CMK (cell line): ENCODE measurements at places on chromosomes 4 and X.

DNA sequence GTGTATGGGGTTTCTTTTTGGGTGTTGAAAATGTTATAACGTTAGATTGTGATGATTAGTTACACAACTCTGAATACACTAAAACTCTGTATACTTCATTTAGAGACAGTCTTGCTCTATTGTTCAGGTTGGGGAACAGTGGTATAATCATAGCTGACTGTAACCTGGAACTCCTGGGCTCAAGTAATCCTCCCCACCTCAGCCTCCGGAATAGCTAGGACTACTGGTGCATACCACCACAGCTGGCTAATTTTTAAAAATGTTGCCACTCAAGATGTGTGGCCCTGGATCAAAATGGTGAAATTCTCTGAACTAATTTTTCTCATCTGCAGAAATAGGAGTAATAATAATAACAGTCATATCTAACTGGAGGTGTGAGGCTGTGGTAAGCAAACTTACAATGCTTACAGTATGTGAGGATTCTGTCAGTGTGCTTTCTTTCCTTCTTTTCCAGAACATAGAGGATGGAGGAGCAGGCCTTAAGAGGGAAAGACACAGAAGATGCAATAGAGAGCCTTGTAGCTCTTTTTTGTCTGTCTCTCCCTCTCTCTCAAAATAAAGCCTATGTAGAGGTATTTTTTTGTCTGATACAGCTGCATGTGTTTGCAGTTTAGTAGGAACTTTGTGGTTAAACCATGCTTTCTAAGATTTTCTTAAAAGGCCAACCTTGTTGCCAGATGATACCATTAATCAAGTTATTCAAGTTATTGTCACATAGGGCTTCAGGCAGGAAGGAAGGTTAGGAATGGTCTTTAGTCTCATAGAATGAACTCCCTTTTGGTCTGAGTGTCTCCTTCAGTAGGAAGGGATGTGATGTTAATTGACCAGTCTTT is 7.5 kb downstream of the ADD1 start:
- no peak for DNase-seq

DNA sequence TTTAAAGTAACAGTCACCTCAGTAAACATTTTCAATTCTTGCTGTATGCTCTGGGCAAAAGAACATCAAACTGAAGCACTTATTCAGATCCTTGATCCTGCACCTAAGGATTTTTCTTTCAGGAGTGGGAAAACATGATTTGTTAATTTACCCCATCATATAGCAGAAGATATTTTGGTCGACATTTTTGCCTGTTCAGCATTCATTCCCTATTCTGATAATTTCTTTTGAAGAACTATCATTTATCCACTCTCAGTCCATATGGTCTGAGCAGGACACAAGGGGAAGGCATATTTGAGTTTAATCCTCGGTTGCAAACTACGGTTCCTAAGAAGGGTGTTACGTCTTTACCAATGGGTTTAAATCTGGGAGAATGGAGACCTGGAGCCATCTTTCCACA is 1.2 kb upstream of the CLOCK start:
- DNase-seq, result no peak

DNA sequence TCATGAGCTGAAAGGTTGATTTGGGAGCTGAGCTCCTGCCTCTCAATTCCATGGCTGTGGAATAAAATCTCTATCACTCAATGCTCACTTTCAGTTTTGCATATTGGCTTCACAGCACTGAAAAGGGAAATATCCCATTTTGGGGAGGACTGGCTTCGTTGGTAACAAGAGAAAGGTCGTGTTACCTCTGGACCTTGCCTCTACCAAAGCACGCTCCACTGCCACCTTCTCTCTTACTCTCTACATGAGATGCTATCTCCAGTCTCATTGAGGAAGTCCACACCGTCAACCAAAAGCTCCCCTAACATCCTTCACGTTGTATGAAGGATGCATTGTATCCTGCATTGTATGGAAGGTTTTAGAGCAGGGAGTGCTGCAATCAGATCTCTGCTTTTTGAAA is 195.0 kb upstream of the LDB2 start:
- no peak for DNase-seq

DNA sequence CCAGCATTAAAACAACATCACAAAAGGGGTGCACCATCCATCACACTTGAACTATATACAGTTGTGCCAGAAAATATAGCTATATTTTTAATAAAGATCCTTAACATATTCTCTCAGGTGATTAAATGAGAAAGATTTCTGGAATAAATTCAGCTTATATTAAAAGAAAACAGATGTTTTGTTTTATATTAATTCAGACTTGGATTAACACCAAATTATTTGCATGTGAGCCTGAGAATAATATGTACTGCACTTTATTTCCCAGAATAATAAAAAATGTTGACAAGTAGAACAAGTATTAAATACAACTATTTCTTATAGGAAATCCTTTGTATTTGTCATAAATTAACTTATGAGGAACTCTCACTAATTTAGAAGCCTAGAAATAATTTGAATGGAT is 1467.4 kb downstream of the RAPGEF2 start:
- DNase-seq, result no peak

DNA sequence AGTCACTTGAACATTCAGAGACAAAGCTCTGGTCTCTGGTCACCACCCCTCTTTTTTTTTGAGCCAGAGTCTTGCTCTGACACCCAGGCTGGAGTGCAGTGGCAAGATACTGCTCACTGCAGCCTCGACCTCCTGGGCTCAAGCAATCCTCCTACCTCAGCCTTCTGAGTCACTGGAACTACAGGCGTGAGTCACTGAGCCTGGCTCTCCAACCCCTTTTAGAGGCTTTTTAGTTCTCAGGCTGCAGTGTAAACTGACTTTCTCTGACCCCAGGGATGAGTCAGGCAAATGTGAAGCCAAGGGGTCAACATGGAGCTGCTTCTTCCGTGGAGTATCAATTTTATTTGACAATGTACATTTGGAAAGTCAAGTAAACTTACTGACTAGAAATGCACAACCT is 229.2 kb downstream of the PTTG2 start:
- no peak for DNase-seq

- DNase-seq, result no peak
Observed at GRCh38 chr4:17613761-17614415, 553 bp upstream of the MED28 start.

- no peak for DNase-seq
Observed at GRCh38 chrX:40100141-40100536, 2.4 kb upstream of the BCOR start.

DNA sequence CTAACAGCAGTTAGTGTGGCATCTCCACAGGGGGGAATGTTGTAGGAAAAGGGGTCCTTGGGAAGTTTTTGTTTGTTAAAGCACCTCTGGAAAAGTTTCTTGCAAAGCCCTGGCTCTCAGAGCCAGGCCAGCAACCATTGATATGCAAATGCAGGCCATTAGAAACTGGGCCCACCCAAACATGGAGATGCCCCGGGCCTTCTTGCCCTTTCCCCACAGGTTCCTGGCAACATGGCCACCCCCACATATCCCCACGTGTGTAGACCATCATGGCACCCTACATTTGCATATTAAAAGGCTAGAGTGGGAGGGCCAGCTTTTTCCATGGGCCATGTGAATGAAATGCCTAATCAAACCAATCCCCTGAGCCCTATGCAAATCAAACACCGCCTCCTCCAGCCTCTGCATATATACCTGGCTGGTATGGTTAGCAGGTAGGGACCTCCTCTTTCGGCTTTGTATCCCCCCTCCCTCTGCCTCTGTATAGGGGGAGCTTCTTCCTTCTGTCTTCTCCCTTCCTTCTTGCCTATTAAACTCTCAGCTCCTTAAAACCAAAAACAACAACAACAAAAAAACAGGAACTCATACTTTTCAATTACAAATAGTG is 44.0 kb upstream of the ZCCHC13 start:
- DNase-seq, result no peak

GRCh38 chr4:126775485-126776106 is 857.2 kb upstream of the INTU start:
- DNase-seq, result no peak

- no peak for DNase-seq
Observed at GRCh38 chr4:67558493-67558892, at the start of gene STAP1. Gene STAP1 (plus strand): TSS chr4:67558727. CDS start chr4:67558810, 83 bp downstream.

- no peak for DNase-seq
Observed at GRCh38 chrX:9997041-9997440, 29.9 kb downstream of the CLDN34 start.

DNA sequence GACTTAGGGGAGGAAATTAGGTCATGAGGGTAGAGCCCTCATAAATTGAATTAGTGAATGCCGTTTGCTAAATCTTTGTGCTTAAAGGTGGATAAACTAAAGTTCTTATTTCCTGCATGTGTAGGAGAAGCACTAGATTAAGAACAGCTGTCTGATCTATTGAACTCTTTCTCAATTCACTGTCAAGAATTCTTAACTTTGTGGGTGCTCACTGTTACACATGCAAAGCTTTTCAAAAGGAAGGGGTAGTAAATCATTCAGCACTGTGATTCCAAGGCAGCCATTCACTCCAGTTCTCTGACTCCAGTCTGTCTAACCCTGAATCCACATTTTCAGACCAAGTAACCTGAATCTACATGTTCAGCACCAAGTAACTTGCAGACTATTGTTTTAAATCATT is 1520.1 kb downstream of the PCDH18 start:
- DNase-seq, result no peak

GRCh38 chr4:14222377-14223029 is 595.0 kb upstream of the BOD1L1 start:
- no peak for DNase-seq

GRCh38 chr4:185359767-185360446 is 35.8 kb downstream of the LRP2BP start:
- no peak for DNase-seq

DNA sequence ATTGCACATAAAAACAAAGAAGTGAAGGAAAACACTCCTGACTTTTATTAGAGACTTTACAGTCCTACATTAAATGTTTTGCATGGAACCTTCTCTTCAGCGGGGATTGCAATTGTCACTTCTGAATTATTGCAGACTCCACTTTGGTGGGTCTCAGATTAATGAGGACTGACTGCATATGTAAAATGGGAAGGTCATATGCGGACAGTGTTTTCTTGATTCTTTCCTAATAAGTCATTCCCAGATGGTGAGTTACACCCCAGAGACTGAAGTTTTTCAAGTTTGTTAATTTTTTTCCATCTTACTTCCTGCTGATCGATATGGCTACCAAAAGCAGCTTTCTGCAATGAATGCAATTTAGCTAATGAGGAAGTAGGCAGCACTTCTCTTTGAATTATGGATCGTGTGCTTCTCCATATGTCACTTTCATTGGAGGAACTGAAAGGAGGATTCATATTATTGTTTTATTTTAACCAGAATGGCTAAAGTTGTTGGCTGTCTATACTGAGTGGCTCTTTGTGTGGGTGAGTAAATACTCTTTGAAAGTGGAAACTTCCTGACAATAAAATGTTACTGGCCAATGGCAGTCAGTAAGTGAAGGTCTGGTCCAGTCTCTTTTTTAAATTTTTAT is 119.3 kb upstream of the CLNK start:
- DNase-seq, result no peak

- DNase-seq, result no peak
Observed at GRCh38 chr4:119218093-119218492, 5.6 kb downstream of the USP53 start.

GRCh38 chrX:108397627-108398391 is 40.4 kb downstream of the COL4A6 start:
- DNase-seq, result no peak

DNA sequence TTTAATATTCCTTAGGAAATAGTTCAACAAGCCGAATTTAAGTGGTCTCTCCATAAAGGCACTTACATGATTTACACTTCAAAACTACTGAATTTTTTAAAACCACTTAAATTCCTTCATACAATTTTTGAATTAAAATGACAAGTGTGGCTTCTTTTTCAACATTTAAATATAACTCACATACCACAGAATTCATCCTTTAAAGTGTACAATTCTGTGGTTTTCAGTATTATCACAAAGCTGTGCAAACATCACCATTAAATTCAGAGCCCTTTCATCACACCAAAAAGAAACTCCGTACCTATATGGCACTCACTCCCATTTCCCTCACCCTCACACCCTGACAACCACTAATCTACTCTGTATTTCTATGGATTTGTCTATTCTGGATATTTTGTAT is 200.9 kb upstream of the MAB21L2 start:
- DNase-seq, result no peak

GRCh38 chrX:47849778-47850177 is 13.1 kb downstream of the ZNF81 start:
- no peak for DNase-seq

DNA sequence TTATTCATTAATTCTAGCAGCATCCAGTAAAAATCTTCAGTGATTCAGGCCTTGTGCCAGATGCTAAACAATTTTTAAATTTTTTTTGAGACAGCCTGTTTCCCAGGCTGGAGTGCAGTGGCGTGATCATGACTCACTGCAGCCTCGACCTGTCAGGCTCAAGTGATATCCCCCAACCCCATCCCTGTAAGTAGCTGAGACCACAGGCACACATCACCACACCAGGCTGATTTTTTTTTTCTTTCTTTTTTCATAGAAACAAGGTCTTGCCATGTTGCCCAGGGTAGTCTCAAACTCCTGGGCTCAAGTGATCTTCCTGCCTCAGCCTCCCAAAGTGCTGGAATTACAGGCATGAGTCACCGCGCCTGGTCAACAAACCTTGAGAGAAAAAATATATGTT is 705.5 kb downstream of the ARAP2 start:
- DNase-seq, result no peak

DNA sequence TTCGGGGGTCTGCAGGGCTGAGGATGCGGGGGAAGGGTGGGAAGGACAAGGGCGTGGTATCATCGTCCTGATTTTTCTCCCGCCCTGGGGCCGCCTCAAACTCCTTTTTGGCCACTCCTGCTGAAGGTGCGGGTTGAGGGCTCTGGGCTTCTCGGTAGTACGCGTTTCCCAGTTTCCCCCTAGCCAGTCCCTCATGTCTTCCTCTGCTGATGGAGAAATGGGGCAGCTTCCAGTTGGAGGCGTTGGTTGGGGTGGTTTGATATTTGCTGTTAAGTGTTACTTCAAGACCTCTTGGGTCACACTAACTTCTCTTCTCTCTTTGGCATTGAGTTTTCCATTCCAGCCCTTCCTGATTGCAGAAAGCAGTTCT is 482 bp downstream of the GSTCD start:
- DNase-seq, result peak; percentile 15

DNA sequence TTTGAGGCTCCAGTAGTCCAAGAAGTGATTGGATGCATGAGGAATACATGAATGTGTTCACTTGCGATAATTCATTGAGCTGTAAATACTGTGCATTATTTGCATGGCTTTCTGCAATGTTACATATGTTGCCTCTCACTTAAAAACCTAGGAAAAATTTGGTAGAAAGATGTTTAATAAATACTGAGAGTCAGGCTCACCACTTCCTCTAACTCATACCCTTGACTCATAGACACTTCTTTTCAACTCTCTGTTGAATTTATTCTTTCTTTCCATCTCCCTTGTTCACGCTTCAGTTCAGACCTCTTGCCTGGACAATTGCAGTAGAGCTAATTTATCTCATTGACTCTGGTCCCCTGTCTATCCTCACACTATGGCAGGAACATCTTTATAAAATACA is 35.8 kb upstream of the LEF1 start:
- DNase-seq, result no peak

- DNase-seq, result no peak
Observed at GRCh38 chrX:19554786-19555185, 39.5 kb upstream of the MAP3K15 start.

GRCh38 chr4:86561256-86561655 is 32.9 kb upstream of the PTPN13 start:
- DNase-seq, result no peak
